ENCODE measurements at places on chromosomes 3 and 15. TPM values are rescaled to one million over a fixed set of nuclear protein-coding genes. Genes with fewer than 3 reads are reported as not detected.

The TF gene
- total RNA-seq = 2.3 TPM

The ZNF619 gene
- total RNA-seq = 7.2 TPM

The OCA2 gene
- 1.7 TPM for total RNA-seq

The NLGN1 gene
- 50.2 TPM for total RNA-seq

The FRMD5 gene
- total RNA-seq = 43.8 TPM

The PAK6 gene
- total RNA-seq = not detected

The LTK gene
- 3.2 TPM for total RNA-seq

The MRPS11 gene
- 58.9 TPM for total RNA-seq

The MBD4 gene
- 21.3 TPM for total RNA-seq

DNA sequence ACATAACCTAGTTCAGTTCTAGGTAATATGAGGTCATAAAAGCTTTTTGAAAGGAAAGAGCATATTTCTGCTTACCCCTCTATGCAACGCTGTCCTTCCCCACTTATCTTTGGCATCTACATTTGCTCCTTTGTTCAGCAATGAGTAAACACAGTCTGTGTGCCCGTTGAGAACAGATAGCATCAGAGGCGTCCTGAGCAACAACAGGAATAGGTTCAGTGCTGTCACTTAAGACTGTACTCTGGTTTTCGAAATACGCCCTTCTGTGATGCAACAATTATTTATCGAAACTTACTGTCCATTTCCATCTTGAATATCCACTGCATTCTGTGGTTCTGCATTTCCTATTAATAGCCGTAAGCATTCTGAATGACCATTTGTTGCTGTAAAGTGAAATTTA, 84.4 kb downstream of the BTD start:
- DNase-seq = no peak

DNA sequence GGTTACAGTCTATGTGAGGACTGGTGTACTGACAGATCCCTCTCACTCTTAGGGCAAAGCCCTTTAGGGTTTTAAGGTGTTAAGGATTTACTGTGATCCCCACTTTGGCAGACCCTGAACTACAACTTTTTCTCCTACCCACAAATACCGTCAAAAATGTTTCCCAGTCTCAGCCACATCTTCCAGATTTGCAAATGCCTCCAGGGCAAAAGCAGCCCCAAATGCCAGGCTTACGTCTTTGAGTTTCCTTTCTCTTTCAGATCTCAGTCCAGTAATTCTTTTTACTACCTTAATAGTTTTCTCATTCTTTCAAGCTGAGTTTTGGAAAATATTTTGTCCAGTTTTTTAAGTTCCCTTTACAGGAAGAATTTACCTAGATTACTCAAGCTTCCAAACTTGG, 13.4 kb upstream of the ITGA11 start:
- DNase-seq = no peak

DNA sequence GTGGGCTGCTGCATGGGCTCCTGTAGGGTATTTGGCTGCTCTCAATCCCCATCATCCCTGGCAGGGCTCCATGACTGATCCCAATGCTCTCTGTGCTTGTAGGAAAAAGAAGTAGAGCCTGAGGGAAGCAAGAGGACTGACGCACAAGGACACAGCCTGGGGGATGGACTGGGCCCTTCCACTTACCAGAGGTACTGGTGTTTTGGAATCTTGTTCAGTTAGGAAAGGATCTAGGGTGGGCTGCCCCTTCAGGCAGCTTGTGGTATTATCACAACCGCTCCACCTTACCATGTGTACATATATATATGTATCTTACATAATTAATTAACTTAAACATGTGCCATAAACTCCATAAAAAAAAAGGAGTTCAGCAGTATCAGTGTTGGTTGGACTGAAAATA, 1.3 kb downstream of the SLC28A2 start:
- no peak for DNase-seq

GRCh38 chr3:64073158-64073761, 50.0 kb upstream of the PSMD6 start:
- peak; percentile 35 for DNase-seq

DNA sequence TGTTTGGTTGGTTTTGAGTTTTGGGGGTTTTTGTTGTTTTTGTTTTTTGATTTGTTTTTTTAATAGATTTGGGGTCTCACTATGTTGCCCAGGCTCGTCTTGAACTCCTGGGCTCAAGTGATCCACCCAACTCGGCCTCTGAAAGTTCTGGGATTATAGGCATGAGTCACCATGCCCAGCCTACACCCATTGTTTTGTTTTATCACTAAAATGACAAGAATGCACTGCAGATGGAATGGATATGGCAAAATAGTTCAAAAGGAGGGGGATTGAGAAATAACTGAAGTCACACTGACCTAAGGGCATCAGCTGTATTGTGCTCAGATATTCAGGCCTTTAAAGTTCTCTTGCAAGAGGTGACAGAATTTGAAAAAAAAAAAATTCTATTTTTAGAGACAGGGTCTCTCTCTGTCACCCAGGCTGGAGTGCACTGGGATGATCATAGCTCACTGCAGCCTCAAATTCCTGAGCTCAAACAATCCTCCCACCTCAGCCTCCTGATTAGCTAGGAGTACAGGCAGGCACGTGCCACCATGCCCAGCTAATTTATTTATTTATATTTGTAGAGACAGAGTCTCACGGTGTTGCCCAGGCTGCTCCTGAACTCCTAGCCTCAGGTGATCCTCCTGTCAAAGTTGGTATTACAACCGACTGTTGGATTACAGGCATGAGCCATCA, 4.4 kb upstream of the RASA2 start:
- no peak for DNase-seq

DNA sequence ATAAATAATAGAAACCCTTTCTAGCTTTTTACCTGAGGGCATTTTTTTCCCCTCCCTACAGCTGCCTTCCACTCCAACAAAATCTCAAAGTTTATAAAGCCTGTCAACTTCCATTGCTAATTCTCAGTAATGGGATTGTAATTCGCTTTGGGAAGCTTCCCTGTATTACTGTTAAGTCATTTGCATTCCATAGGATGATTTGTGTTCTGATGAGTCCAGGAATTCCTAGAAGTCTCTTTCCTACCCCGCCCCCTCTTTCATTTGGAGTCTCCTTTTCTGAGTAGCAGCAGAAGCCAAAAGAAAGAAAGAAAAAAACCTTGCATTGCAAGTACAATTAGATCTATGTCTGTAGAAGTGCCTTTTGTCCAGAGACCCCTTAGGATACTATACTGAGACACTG, 1033.3 kb downstream of the IGSF11 start:
- DNase-seq = no peak

- DNase-seq = no peak
Observed at GRCh38 chr15:93219859-93220420, 130.9 kb upstream of the RGMA start.

DNA sequence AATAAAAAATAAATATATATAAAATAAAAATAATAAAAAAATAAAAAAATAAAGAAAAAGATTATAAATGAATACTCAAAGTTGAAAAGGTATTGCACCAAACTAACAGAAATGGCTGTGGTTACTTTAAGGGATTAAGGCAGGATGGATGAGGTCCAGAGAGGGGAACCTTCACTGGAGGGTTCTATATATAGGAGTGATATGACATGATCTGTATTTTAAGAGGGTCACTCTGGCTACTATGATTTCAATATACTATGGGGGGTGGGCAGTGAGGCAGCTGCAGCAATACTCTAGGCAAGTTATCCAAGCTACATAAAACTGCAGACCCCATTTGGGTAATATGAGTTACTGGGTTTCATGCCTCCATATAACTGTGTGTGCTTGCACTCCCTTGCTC, 24.6 kb downstream of the ACAD11 start:
- DNase-seq = no peak

- DNase-seq = peak; percentile 11
Observed at GRCh38 chr15:68586274-68586961, 7.6 kb downstream of the CORO2B start.

GRCh38 chr15:87942316-87942715, 314.2 kb downstream of the NTRK3 start:
- DNase-seq = no peak

GRCh38 chr15:78350058-78350457, 9.9 kb downstream of the CRABP1 start:
- DNase-seq = no peak

- no peak for DNase-seq
Observed at GRCh38 chr3:37994639-37994972, 4.0 kb downstream of the VILL start.

DNA sequence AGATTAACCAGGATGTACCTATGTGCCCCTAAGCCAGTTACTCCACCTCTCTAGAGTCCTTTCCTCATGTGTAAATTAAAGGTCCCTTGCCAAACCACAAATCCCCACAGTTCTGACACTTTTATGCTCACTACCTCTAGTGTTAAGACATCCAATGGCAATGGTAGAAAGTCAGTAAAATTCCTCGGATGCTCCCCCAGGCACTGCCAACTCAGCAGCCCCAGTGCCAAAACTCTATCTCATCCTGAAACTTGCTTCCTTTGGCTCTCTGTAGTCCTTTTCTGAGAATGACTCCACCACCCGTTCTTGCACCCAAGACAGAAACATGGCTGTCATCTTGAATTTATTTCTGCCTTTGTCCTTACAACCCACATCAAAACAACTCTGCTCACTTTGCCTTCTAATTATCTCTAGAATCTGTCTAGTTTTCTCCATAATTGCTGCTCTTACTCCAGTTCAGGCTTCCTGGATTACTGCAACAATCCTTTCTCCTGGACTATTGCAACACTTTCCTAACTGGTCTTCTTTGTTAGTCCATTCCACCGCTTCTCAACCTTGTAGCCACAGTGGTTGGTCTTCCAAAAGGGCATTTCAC, 41.6 kb downstream of the MB21D2 start:
- DNase-seq = no peak

DNA sequence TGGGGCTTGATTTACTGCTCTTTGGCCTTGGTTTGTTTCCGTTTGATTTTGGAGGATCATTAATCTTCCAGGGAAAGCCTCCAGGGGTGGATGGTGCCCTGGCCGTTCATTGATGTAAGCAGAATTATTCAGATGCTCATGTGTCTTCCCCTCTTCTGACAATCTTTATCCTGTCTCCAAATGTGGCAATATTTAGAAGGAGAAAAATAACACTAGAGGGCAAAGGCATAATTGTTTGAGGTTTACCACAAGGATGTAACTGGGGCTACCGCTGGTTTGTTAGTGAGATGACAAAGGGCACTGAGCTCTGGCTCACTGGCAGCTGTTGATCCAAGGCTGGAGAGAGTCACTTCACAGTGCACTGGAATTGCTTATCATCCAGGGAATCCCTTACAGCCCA, 18.2 kb upstream of the PLCL2 start:
- no peak for DNase-seq

- DNase-seq = no peak
Observed at GRCh38 chr15:70357453-70357852, 259.7 kb upstream of the TLE3 start.

- no peak for DNase-seq
Observed at GRCh38 chr3:127490271-127491023, 100.1 kb downstream of the TPRA1 start.

DNA sequence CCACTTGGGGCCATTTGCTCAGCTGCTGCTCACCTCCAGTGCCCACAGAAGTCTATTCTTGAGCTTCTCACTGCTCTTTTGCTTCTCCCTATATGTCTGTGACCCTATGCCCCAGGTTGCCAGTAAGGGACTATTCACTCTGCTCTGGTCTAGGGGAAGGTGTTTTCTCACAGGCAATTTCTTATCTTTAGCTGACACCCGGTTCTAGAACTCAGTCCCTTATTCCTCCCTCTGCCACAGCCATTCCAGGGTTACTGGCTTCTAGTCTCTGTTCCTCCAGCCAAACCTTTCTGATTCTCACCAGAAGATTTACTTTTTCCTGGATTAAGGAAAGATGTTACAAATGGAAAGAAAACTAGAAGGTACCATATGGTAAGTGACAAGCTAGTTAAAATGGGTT, 574.0 kb downstream of the NTRK3 start:
- DNase-seq = no peak

- no peak for DNase-seq
Observed at GRCh38 chr15:64430000-64430735, 30.2 kb upstream of the ZNF609 start.

DNA sequence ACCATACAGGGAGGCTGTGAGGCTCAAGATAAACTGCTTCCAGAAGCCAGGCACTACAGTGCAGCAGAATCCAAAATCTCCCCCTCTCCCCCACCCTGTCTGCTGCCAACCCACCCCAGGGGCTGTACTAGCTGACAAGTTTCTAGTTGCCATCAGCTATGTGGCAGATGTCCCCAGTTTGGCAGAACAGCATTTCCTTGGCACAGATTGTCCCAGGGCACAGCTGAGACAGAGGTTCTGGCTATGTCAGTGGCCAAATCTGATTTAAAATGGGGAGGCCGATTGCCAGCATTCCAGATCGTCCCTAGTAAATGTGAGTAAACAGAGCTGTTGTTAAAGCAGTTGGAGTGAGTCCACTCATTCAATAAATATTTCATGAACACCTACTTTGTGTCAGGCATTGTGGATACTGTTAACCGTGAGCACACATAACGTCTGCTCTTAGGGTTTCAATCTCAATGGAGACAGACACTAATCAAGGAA, 28.0 kb upstream of the CCDC174 start:
- DNase-seq = no peak

GRCh38 chr15:99110581-99111320, 5.9 kb downstream of the SYNM start:
- no peak for DNase-seq

DNA sequence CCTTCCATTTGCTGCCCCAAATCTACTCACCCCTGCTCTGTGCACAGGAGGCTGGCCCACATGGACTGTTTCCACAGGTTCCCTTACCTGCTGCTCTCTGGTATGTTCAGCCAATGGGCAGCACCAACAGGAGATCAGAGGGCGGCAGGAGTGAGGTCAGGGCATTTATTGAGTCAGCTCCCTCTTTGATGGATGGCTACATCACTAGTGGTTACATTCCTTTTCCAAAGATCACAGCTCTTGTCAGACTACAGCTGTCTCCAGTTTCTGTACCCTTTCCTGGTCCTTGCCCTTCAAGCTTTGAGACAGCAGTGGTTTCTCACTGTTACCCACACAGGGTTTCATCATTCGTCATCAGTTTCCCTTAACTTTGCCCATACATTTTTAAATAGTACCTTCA, 325.1 kb downstream of the SUCLG2 start:
- DNase-seq = no peak

GRCh38 chr3:150169330-150169940, 198.7 kb upstream of the PFN2 start:
- DNase-seq = no peak

DNA sequence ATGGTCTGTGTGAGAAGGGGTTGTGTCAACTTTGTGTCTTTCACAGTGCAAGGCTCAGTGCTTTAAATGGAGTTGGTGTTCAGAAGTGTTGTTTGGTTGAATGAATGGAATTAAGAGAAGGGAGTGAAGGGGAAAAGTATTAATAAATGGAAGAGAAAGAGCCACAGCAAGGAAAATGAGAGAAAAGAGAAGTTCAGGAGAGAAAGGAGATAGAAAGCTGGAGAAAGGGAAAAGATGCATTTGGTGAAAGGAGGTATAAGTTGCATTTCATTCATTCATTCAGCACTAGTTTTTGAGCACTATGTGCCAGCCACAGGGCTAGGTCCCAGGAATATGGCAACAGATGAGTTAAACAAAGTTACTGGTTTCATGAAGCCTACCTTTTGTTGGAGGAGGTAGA, 34.3 kb upstream of the PPP4R2 start:
- no peak for DNase-seq

DNA sequence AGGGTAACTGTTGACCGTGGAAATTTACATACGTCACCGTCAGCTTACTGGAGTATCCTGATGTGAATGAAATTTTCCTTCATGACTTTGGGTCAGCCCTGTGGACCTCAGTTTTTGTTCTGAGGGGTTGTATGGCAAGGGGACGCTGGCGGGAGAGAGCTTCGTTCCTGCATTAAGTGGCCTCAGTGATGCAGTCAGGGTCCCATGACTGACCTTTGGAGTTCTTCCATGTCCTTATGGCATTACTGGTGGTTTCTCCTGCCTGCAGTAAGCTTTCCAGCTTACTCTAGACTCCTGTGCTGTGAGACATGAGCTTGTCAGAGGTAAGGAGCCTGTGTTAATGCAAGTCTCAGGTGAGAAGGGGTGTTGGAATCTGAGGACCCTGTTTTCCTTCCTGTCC, 1.8 kb downstream of the CD276 start:
- no peak for DNase-seq
